ENCODE measurements at places on chromosomes 7 and 10.

GRCh38 chr10:75390178-75390577 is 11.4 kb downstream of the ZNF503 start:
- no peak for DNase-seq

GRCh38 chr7:158778471-158778870 is 50.8 kb downstream of the ESYT2 start:
- no peak for DNase-seq

- DNase-seq = no peak
Observed at GRCh38 chr10:113616244-113617074, 47.4 kb downstream of the NRAP start.

- no peak for DNase-seq
Observed at GRCh38 chr10:75598998-75599397, 167.6 kb downstream of the LRMDA start.

DNA sequence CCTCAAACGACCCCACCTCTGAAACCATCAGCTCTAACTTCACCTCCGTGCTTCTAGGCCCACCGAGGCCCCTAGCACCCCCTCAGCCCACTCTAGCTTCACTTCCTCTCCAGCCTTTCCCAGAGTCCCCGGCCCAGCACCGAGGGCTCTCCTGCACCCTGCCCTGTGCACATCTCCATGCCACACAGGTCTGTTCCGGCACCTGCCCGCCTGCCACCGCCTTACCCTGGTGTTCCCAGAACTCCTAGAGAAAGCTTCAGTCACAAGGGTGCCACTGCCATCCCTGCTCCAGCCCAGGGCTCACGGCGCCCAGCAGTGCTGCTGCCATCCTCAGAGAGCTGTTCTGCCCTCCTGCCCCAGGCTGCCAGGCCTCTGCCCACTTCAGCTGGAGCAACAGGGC is 61.3 kb upstream of the INSIG1 start:
- no peak for DNase-seq

DNA sequence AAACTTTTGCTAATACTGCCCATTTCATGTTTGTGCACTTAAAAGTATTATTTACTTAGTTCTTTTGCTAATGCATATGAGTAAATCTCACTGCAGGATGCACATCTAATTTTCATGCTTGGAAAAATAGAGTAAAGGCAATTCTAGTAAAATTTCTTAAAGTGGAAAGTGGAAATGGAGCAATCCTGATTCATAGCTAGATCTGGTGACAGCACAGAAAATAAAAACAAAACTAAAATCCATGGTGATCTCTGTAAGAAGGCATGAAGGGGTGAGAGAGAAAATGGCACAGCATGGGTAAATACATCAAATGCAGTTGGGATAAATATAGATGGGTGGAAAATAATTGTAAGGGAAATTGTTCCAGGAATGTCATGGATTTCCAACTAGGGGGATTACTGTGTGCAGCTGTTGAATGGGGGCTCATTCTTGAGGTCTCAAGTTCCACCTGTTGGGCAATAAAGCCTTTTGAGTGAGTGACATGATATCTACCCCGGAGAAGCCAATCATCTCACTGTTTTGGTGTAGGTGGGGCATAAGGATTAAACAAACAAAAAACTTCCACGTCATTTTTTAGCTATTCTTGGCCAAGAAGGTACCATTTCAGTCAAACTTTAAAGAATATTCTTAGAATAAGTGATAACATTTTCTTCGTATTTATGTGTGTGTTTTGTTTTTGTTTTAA is 1.7 kb upstream of the MCU start:
- DNase-seq = no peak

- no peak for DNase-seq
Observed at GRCh38 chr10:102065561-102066398, 631 bp downstream of the HPS6 start.
